ENCODE measurements at places on chromosomes 12 and 14.

DNA sequence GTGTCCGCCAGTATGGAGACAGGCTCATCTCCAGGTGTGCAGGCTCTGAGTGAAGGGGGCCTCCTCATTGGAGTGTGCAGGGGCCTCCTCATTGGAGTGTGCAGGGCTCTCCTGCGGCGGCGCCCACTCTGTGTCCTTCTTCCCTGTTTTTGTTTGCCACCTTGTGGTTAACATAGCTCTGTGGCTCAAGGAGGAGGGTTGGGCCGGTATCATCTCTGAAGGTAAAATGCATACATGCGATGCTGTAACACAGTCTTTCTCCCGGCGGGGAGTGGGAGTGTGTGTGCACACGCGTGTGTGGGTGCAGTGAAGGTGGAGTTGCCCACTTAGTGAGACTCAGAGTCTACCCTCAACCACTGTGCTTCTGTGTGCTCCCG lies 429.4 kb downstream of the ZFP36L1 start:
- no peak for DNase-seq

GRCh38 chr14:72688990-72689671 lies 204.8 kb downstream of the DPF3 start:
- DNase-seq = no peak

DNA sequence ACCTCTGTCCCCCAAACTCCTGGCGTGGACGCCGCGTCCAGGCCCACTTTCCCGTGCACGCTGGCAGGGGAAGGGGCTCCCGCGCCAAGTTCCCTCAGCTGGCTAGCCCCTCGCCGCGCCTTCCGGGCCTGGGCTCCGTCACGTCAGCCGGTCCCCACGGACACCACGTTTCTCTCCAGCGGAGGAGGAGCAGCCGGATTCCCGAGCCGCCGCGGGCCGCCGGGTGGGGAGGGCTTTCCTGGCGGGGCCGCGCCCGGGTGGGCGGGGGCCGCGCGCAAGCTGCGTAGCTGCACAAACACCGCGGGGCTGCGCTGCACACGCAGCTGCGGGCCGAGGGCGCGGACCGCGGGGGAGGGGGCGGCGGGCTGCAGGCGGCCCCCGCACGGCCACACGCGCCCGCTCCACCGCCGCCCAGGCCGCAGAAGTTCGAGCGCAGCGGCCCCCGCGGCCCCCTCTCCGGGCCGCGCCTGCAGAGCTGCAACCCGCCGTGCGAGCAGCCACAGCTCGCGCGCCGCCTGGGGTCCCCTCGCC lies 45.1 kb upstream of the PNMA1 start:
- no peak for DNase-seq

GRCh38 chr12:28859551-28859950 lies 289.5 kb upstream of the FAR2 start:
- DNase-seq = no peak

- DNase-seq = no peak
These were observed 13.5 kb downstream of the PTPN21 start for GRCh38 chr14:88541324-88541723.

DNA sequence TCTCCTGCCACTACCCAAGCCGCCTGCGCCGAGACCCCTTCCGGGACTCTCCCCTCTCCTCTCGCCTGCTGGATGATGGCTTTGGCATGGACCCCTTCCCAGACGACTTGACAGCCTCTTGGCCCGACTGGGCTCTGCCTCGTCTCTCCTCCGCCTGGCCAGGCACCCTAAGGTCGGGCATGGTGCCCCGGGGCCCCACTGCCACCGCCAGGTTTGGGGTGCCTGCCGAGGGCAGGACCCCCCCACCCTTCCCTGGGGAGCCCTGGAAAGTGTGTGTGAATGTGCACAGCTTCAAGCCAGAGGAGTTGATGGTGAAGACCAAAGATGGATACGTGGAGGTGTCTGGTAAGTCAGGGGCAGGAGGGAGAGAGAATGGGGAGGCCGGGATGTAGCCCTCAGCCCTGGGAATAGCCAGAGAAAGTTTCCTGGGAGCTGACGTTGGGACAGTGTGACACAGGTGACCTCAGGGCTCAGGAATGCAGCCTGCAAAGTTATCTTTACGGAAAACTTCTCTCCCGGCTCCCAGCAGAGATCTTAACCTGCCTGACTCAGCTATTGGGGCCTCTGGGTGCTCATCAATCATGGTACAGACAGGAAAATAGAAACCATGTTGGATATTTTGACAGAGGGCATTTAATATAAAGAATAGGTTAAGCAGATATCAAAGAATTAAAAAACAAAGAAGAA lies 747 bp downstream of the HSPB8 start:
- DNase-seq = no peak

- DNase-seq = no peak
These were observed 137.4 kb upstream of the KRR1 start for GRCh38 chr12:75648856-75649255.

GRCh38 chr12:71552728-71553501 lies 110.7 kb downstream of the ZFC3H1 start:
- DNase-seq = no peak

GRCh38 chr14:99915305-99916090 lies 122.3 kb downstream of the EML1 start:
- DNase-seq = no peak

- no peak for DNase-seq
These were observed 152.0 kb downstream of the DACT1 start for GRCh38 chr14:58789736-58790135.

GRCh38 chr12:124531281-124531745 lies 36.1 kb downstream of the NCOR2 start:
- no peak for DNase-seq

- no peak for DNase-seq
These were observed 40.8 kb downstream of the DBX2 start for GRCh38 chr12:45010059-45010458.

DNA sequence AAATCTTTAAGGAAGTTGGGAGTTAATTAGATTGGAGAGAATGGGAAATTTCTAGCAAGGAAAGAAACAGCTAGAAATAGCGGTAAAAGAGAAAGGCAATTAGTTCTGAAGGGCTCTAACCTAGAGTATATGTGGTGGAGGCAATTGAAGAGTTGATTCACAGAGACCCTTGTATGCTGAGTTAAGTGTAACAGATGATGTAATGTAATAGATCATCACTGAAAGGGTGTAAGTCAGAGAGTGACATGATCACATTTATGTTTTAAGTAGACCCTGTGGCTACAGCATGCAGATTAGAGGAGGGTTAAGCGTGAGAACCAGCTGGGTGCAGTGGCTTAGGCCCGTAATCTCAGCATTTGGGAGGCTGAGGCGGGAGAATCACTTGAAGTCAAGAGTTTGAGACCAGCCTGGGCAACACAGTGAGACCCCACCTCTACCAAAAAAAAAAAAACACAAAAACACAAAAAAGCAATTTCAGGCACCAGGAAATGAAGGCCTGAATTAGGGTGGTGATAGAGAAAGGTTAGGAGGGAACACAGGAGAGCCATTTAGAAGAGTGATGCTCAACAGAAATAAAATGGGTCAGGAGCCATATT lies 3.0 kb downstream of the RBP5 start:
- no peak for DNase-seq

DNA sequence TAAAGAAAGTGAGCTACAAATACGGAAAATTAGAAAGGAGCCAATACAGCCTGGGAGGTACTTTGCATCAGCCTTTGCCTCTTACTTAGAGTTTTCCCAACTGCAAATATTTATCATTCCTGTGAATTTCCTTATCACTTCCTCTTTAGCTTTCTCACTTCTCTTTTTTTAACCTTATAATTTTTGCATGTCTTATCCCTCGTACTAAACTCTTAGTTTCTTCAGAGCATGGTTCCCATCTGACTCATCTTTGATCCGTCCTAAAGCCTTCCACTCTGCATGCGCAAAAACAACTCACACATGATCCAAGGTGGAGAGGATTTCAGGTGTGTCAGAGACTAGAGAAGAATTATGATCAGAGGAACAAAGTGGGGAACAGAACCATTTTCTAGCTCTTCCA lies 9.6 kb upstream of the SNAPC1 start:
- DNase-seq = no peak

DNA sequence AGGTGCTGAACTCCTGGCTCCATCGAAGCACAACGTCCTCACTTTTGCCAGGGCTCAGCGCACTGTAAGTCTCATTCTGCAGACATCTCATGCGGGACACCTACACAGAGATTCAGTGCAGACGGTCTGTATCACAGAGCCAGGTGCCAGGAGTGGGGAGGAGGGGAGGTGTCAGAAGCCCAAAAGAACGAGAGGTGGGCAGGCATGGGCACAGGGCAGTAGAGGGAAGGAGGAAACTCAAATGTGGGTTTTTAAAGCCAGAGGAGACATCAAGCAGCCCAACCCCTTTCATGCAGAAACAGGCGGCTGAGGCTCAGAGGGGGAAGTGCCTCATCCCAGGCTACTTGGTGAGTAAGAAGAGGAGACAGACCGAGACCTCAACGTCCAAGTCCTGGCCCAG lies 2.5 kb upstream of the LPAR5 start:
- no peak for DNase-seq

GRCh38 chr14:81465507-81466228 lies 65.5 kb upstream of the STON2 start:
- no peak for DNase-seq

DNA sequence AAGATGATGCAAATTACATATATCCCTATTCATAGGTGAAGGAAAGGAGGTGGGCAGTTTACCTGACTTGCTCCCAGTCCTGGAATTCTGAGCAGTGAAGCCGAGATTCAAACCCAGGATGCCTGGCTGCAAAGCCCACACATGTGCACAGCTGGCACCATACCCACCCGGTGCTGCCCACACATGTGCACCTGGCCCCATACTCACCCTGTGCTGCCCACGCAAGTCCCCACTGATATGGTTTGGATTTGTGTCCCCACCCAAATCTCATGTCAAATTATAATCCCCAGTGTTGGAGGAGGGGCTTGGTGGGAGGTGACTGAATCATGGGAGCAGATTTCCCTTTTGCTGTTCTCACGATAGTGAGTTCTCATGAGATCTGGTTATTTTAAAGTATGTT lies 179.2 kb upstream of the C14orf180 start:
- DNase-seq = no peak

GRCh38 chr14:56953884-56954283 lies 143.6 kb upstream of the OTX2 start:
- DNase-seq = no peak

Measured in AG09309 (cell line).